Stimulated activated CD4-positive, alpha-beta T cell treated with anti-CD3 and anti-CD28 coated beads, TNF-alpha, amount 100 ng/mL, for 1 hour (primary cell): ENCODE measurements at places on chromosomes 4 and X.

- no peak for DNase-seq
Observed at GRCh38 chr4:99645638-99646037, 12.0 kb downstream of the C4orf54 start.

DNA sequence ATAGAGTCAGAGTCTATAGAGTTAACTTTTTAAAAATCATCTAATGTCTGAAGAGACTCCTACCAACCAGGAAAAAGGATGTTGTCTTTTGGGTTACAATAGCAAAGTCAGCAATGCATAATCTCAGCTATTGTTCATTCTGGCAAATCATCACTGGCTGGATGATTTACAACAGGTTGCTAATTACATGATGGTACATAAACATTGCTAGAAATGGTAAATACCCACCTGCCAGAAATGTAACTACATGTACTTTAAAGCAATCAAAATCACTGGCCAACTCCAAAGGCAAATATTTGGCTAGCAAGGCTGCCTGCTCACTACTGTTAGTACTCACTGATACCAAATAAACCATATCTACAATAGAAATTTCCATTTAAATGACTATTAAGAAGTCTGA lies 91.1 kb downstream of the PPP3CA start:
- no peak for DNase-seq

DNA sequence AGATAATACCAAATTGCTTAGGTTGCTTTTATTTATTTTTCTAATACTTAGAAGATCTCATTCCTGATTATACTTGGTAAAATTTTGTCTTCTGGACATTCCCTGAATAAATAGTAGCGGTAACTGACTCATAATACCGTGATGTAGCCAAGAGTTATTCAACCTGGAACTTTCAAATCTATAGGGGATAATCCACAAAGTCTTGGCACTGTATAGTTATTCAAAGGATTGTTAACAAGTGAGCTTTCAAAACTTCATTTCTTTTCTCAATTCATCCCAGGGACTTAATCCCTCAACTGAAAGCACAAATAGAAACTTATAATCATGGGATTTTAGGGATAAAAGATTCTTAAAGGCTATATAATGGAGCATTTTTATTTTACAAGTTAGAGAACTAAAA lies 1383.3 kb downstream of the FAM133A start:
- no peak for DNase-seq

GRCh38 chrX:39476604-39477021 lies 621.1 kb downstream of the BCOR start:
- DNase-seq: no peak

GRCh38 chr4:15438939-15439524 lies 11.2 kb downstream of the C1QTNF7 start:
- DNase-seq: no peak

DNA sequence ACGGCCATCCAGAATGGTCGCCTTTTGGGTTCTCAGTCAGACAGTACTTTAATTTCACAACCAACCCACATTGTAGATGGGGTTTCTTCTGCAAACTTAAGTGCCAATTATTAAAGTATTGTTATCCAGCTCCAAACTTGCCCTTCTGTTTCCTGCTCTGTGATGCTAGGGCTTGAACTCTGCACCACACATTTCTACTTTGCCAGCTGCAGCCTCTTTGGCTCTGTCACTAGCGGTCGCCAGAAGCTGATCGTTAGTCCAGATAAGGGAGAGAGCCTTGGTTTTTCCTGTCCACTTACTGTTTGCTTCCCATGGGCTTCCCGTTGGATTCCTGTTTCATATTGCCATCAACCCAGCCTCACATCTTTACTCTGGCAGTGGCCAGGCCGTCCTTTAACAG lies 196.6 kb downstream of the ASB9 start:
- no peak for DNase-seq

- no peak for DNase-seq
Observed at GRCh38 chrX:129585691-129586090, 45.6 kb downstream of the OCRL start.

DNA sequence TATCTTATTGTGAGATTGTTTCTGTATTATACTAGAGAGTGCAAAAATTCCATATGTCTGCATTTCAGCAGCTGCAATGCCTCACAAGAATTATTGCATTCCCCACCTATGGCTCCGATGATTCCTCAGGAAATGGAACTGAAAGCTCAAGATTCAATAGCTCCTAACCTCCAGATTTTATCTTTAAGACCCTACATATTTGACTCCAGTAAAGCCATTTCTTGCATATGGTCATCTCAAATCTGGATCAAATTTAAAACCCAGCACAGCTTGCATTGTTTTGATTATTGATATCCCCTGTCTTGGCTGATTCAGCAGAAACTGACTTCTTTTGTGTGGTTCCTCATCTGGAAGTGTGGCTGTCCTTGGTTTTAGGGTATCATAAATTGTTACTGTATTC lies 142.6 kb downstream of the CORIN start:
- no peak for DNase-seq

GRCh38 chr4:150006197-150006596 lies 72.0 kb upstream of the DCLK2 start:
- DNase-seq: no peak

DNA sequence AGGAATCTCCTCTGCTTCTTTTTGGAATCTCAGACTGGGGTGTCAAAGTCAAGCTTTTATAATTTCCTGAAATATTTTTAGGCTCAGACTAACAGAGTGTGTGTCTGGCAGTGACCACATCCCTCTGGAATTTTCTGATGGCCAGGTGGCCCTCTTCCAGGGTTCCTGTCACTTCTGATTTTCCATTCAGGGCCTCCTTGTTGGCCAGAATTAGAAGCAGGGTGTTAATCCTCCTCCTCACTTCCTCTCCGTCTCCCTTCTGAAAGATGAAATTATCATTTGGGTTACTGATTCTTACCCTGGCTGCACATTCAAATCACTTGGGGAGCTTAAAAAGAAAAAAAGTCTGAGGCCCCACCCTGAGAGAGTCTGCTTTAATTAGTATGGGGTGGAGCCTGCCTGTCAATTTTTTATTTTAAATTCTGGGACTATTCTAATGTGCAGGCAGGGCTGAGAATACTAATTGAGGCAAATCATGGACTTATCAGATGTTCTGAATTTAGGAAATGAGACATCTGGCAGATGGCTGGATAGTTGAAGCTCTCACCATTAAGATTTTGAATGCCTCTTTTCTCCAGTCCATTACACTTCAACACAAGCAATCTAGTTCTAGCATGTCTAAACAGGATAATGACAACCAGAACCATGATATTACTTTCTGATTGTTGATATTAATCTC lies 43.2 kb downstream of the HAND2 start:
- no peak for DNase-seq

- DNase-seq: no peak
Observed at GRCh38 chrX:26651755-26652154, 435.8 kb downstream of the MAGEB5 start.

DNA sequence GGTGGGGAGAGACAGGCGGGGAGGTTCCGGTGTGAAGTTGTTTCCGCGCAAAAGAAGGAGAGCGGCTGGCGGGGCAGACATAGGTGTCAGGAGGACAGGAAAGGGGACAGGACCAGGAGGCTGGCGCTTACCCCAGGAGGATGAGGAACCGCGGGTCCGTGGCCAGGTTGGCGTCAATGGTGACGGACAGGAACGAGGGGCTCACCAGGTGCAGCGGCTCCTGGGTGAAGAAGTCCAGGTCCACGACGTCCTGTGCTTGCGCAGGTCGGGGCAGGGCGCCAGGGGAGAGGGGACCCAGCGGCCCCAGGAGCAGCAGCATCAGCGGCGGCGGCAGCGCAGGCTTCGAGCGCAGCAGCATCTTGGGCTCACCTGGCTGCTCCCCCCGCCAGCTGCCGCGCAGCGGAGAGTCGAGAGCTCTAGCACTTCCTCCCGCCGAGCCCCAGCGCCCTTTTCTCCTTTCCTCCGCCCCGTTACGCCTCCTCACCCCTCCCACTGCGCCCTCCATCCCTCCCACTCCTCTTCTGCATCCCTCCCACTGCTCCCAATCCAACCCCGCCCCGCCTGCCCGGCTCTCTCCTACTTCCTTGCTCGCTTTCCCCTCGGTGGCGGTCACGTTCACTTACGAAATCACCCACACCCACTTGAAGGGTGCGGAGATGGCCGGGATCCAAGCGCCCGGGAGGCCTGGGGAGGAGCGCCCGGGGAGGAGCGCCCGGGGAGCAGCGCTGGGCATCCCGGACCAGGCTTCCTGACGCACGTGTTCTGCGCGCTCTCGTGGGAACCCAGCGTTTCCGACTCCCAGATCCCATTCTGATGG lies at the start of gene HPSE:
Gene HPSE (minus strand): TSS at position 424 of the 817 bp plus-strand sequence. CDS start 66 bp downstream, at position 358.
- peak; percentile 45 for DNase-seq

DNA sequence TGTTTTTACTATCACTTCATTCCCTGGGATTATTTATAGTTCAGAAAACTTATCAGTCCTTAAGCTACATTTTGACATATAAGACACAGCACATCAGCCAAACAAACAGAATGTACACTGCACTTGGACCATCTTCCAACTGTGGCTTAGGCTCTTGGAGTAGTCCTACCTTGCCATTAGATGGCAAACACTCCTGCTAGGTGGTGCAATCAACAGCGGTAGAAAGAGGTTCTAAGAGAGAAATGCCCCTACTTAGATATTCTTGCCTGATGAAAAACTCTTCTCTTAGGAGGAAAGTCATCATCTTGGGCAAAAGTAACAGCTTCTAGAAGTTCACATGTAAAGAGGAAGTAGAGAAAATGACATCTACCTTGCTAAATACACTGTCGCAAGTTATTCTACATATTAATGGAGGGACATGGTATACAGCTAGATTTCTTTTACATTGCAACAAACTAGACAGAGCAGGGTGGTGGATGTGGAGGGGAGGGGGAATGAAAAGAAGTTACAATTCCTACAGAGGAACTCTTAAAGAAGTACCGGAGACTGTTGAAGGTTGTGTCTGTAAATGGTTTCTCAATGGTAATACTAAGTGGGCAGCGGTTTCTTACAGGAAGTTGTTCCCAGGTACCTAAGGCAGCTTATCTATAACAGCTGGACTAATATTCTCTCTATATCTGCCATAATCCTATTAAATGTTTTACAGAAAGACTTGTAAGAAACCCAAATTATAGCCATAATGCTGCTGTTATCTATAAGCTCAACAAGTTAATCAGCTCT lies 8.1 kb upstream of the STPG2 start:
- DNase-seq: no peak

DNA sequence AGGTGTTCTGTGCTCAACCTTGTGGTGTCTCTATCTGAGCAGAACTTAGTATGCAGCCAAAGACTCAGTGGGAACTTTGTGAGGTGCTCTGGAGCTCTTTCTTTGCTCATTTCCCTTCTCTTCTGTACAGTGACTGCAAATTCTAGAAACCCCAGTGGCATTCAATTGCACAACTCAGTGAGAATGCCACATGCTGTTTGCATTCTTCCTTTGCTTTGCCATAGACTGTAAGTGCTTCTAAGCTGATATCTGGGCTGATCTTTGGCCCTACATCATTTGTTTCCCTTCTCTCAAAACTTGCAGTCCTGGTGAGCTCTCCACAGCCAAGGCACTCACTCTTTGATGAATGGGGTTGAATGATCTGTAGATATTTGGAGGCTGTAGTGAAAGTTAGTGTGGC lies 7.0 kb downstream of the PNMA3 start:
- no peak for DNase-seq

DNA sequence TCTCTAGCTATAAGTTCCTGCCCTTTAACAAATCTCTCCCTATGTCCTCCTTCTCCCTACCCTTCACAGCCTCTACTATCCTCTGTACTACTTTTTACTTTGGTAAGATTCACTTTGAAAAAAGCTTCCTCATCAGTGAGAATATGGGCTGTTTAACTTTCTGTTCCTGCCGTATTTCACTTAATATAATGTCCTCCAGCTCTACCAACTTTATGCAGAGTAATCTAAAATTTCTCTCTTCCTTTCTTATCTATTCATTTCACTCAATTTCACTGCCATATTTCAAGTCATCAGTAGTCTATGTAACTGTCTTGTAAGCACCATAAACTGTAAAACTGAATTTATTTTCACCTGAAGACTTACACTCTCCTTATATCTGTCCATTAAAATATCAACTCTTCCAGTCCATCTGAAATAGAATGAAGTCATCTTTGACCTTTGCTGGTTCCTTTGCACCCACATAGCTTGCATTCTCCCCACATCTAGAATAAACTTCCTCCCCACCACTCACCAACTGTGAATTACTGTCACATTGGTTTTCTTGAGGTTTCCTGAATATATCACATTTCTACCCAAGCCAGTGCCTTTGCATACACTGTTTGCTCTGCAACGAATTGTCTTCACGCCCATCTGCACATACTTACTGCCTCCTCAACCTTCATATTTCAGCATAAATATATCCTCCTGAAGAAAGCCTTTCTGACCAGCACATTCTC lies 54.6 kb downstream of the ARAP2 start:
- DNase-seq: no peak

GRCh38 chr4:104465201-104465600 lies 29.5 kb downstream of the CXXC4 start:
- no peak for DNase-seq

DNA sequence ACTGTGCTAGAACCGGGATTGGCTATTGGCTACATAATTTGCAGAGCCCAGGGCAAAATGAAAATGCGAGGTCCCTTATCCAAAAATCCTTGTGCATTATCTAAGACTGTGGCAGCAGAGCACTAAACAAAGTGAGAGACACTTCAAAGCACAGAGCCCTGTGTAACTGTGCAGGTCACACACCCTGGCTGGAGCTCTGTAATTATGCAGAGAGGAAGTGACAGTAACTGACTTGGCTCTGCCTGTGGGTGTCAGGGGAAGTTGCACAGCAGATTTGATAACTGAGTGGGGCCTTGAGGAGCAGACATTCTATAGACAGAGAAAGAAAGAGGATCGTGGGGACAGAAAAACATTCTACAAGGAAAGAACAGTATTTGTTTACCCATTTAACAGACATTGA lies 173.5 kb upstream of the FMR1 start:
- DNase-seq: no peak

DNA sequence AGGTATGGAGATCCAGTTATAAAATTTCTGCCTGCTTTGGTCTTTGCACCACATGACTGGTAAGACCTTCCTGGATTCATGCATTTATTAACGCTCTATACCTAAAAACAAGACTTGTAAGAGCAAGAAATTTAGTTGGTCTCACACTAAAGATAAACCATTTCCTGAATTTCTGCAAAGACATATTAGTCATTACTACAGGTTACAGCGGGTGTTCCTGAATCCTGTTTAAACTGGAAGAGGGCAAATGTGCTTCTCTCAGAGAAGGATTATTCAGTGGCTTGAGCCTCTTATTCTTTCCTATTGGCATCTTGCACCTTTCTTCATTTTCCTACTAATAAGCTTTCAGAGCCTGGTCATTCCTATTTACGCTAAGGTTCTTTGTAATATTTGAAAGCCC lies 397.6 kb upstream of the TENM3 start:
- DNase-seq: no peak
